Amniotic stem cell (primary cell): ENCODE measurements at places on chromosomes 5 and 9.

GRCh38 chr9:95316274-95316673 is 1.2 kb downstream of the FANCC start:
- DNase-seq = no peak

GRCh38 chr9:126160067-126160853 is 166.4 kb upstream of the MVB12B start:
- no peak for DNase-seq

GRCh38 chr9:33787839-33788238 is 7.5 kb upstream of the PRSS3 start:
- DNase-seq = no peak

GRCh38 chr9:21696411-21696871 is 106.0 kb upstream of the MTAP start:
- no peak for DNase-seq

DNA sequence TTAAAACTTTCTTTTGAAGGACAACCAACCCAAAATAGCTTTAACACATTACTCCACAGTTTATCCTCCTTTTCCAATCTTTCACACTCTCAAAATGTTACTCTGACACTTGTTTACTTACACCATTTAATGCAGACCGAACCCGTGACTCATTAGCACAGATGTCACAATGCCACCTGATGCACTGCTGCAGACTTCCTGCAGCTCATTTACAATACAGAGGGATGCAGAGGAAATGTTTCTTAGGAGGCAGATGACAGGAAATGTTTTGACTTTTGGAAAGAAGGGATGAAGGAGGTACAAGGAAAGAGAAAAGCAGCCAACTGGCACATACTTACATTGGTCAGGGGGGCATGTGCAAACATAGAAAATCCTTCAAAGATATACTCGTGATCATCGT is 39.0 kb downstream of the DROSHA start:
- no peak for DNase-seq

- DNase-seq = no peak
Observed at GRCh38 chr5:95620030-95620869, at the start of gene GPR150. GPR150 (plus strand) TSS chr5:95620087; CDS start chr5:95620276, 189 bp downstream.

DNA sequence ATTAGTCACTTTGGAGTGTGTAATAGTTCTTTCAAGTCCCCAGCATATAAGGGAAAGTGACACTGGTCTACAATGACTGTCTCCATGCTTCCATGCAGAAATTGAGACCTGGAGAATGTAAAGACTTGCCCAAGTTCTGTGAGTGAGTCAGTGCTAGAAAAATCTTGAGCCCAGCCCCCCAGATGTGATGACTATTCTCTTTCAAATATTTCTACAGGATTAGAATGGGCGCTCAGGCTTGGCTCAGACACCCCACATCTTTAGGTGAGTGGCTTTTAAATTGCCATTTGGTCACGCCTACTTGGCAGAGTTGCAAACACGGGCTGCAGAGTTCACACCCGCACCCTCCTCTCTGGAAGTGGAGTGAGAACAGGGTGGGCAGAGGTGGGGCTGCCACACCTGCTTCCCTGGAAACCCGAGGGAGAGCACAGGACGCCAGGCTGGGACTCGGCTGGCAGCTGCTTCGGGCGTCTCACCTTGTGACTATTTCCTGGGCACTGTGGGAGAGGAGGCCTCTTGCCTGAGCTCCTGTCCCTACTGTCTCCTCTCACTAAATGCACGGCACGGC is 37.6 kb downstream of the ROPN1L start:
- peak; percentile 52 for DNase-seq

- no peak for DNase-seq
Observed at GRCh38 chr5:58255970-58256369, 203.9 kb downstream of the PLK2 start.

DNA sequence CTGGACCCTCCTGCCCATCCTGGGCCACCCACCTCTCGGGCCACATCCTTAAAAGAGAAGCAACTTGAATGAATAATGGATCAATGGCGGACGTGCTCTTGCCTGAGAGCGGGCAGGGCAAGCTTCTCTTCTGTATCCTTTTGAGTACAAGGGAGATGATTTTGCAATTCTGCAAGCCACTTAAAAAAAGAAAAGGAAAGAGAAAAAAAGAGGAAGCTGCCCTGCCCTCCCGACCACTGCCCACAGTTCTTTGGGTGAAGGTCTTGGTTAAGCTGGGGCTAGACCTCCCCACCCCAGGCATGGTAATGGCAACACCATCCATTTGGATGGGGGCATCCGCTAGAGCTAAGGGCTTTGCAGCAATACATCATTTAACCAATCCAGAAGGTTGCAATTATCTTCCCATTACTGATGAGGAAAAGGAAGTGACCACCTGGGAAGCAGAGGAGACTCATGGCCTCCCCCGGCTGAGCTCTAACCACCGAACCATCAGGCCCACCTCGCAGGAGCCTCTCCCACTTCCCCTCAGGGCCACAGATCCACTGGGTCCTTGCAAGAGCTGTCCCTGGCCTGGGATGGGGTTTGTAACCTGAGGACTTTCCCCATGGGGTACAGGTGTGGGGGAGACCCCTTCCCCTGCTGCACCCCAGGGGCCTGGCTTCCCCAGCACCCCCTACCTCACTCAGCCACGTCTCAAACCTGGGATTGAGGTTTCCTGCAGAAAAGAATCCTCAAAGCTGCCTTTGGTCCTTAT is 27.8 kb upstream of the LAMC3 start:
- DNase-seq = no peak

DNA sequence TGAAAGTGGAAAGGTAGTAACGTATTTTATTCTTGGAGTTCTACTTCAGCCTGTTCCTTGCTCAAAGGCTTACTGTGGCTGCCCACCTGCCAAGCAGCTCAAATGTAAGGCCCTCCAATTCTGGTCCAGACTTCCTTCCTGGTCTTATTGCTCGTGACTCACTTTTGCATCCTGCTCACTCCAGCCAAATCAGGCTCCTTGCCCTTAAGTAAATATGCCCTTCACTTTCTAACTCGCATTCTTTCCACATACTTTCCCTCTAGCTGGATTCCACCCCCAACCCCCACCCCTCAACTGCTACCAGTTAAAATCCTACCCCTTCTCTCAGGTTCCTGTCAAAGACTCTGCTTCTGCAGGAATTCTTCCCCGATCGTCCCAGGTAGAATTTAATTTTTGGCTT is 96.6 kb downstream of the GALNT10 start:
- peak; percentile 27 for DNase-seq

DNA sequence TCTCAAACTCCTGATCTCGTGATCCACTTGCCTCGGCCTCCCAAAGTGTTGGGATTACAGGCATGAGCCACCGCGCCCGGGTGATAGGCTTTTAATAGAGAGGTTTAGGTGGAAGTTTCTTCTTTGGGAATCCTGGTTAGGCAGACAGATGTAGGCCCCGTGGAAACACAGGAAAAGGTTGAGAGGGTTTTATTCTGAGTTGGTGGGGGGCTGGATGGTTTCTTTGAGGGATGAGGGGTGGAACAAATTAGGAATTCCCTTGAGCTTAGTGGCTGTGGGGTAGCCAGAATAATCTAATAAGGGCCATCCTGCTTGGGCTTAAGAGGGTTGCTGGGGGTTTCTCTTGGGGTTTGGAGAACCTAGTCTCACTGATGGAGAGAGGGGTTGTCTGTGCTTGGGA is 30.4 kb downstream of the C9orf50 start:
- DNase-seq = no peak

GRCh38 chr5:96582343-96582742 is 79.8 kb upstream of the CAST start:
- no peak for DNase-seq

DNA sequence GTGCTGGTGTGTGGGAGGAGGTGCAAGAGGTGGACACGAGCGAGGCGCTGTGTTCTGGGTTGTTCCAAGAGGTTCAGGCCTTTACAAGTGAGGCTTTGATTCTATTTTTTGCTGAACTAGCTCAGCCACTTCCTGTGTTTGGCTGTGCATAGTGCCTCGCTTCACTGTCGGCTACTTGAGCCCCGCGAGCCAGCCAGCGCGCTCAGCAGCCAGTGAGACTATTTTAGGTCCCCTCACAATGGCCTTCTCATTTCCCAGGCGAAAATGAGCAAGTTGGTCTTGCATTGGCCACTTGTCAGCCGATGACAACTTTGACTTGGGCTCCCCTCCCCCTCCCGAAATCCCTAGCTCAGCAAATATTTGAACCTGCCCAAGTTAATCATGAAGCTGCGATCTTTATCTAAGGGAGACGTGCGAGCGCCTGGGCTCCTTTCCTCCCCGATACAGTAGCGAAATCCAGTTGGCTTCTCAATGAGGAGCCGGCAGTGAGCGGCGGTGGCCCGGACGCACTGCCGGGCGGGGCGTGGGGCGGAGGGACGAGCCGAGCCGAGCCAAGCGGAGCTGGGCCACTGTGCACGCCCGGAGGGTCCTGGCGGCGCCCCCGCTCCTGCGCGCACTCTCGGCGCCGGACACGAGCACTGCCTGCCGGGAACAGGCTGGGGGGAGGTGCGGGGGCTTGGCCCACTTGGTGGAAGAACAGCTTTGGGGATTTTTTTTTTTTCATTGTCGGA is 72.6 kb downstream of the PIK3R1 start:
- DNase-seq = no peak

DNA sequence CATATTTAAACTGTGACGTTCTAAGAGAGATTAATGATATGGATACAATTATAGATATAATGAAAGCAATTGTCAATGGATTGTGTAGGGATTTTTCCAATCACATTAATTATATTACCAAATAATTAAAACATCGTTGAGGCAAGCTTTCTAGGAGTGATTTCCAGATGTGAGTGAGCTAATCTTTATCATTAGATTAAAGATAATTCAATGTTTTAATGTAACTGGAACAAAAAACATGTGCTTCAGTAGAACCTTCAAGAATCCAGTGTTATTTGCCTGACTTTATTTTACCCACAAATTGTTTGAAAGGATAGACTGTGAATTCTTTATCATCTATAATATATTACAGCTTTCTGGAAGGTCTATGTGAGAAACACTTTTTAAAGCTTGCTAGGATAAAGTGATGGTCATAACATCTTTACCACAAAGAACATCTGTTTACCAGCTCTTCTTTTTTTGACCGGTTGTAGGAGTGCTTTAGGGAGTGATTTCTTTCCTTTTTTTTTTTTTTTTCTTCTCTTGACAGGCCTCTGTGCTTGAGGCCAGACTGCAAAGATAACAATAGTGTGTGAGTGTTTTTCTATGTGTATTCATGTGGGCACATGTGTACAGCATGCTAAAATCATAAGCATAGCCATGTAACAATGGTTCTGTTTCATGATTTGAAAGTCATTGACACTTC is 35.0 kb downstream of the SNCAIP start:
- DNase-seq = no peak

DNA sequence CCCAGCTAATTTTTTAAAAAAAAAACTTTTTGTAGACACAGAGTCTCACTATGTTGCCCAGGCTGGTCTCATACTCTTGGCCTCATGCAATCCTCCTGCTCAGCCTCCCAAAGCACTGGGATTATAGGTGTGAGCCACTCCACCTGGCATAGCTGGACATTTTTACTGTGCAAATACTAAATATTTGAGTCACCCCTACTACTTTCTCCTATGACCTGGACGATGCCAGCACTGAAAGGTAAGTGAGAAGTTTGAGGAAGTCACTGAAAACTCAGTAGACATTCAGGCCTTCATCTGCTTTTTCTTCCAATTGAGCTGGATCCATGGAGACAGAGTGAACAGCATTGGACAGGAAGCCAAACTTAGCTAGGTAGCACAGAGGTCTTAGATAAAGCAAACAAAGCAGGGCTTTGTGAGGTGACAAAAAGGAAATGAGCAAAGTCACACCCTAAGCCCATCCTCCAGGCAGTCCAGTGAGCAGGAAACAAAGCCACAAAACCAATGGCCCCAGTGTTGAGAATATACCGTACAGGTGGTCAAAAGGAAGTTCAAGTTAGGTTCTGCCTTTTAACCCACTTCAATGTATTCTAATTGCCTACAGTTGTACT is 192.6 kb upstream of the RASA1 start:
- no peak for DNase-seq

DNA sequence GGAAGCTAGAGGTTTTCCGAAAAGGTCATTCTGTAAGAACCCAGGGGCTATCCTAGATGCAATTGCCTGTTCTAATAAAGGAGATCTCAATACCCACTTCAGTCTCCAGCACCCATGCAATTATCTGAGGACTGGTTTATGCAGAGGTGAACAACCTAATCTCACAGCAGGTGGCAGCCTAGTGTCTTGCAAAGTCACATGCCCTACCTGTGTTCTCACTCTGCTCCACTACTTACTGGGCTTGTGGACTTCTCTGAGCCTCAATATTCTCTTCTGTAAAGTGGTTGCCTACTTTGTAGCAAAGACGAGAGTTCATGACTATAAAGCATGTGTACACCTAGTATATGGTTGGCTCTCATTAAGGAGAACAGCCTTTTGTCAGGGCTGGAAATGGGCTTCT is 21.0 kb upstream of the ALDH1B1 start:
- DNase-seq = no peak

DNA sequence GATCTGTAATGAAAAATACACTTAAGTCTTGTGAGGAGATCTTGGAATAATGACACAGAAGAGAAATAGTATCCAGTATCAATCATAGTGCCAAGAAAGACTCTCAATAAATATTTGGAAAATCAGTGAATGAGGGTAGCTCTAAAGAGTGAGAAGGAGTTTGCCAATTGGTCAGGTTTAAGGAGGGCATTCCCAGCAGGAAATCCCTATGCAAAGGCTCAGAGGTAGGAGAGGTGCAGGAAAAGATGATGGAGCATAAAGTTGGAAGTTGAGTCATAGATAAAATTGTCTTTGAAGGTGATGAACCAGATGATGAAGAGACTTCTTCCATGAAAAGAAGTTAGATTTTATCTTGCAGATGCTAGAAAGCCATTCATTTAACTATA is 27.8 kb downstream of the TNPO1 start:
- no peak for DNase-seq

GRCh38 chr9:118578467-118578866 is 790.8 kb downstream of the BRINP1 start:
- DNase-seq = peak; percentile 15

DNA sequence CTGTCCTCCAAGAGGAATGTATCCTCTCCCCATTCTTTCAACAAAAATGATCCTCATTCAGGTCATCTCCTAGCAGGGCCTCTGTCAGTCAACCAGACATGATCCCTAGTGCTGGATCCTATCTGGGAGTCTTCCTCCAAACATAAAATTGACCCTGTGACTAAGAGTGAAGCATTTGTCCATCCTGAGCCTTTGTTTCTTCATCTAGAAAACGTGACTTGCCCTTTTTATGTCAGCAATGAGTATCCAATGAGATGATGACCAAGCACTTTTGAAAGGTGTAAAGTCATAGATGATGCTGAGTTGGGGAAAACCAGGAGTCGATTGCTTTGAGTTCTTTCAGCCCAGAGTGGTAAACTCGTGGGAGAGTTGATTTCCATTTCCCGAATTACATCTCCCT is 143.3 kb downstream of the CMYA5 start:
- no peak for DNase-seq

DNA sequence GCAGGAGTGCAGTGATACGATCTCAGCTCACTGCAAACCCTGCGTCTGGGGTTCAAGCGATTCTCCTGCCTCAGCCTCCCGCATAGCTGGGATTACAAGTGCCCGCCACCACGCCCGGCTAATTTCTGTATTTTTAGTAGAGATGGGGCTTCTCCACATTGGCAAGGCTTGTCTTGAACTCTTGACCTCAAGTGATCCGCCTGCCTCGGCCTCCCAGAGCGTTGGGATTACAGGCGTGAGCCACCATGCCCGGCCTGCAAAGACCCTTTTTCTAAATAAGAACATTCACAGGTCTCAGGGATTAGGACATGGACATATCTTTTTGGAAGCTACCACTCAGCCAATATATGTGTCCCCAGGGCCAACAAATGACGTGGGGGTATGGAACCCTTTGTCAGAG is 49.6 kb upstream of the GFPT2 start:
- DNase-seq = no peak

GRCh38 chr5:97164846-97165245 is 18.2 kb downstream of the RIOK2 start:
- no peak for DNase-seq
